ENCODE measurements at places on chromosomes 1 and 21.

DNA sequence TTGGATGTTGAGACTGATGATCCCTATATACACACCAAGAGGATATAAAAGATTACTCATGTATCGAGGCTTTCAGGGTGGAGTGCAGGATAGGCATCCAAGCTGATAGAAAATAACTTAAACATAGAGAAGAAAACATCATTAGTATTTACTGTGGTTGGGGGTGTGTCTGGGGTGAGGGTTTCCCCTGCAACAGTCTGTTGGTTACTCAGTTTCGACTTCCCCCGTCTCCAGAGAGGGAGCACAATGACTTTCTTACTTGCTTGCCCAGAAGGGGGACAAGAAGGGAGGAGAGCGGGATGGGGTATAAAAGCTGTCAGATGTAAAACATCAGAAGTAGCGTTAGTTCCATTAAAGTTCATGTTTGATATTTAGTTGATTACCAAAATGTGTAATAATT is 717.4 kb upstream of the ZP4 start:
- DNase-seq = no peak

DNA sequence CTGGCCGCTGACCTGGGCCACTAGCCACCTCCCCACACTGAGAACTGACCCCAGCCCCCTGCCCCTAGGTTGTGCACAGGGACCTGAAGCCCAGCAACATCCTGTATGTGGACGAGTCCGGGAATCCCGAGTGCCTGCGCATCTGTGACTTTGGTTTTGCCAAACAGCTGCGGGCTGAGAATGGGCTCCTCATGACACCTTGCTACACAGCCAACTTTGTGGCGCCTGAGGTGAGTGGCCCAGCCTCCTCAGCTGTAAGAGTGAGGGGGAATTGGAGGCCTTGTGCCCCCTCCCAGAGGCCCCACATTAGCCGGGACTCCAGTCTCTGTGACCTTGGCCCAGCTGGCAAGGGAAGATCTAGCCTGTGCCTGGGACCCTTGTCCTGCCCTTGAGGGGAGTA is 41.8 kb downstream of the RPS6KA1 start:
- DNase-seq = no peak

DNA sequence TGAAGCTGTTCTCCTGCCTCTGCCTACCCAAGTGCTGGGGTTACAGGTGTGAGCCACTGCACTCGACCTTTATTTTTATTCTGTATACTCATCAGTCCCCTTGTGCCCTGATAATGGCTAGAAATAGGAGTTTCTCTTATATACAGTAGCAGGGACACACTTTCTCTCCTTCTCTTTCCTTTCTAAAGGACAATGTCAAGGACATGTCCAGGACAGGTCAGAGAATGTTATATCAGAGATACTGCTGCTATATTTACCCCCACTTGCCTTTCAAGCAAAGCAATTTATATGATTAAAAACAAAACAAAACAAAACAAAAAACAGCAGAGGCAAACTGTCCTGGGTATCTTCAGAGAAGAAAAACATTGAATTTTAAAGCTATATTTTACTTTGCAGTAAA is 43.2 kb upstream of the LRIG2 start:
- DNase-seq = no peak

DNA sequence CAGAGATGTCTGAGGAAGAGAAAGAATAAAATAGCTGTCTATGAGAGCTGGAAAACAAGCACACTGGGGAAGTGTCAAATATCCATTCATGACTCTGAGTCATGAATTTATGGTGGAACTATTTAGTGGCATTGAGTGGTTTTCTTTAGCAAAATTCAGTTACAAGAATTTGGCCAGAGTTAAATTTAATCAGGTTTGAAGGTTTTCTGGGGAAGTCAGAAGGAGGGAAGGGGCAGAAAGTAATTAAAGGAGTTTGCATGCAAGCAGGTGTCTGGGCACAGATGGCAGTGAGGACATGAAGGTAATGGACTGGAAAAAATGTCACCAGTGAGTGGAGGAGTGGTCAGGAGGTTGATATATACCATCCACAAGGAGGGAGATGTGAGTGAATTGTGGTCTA is 121.9 kb upstream of the IVNS1ABP start:
- DNase-seq = no peak

- no peak for DNase-seq
These were observed 35.4 kb downstream of the ADCY10 start for GRCh38 chr1:167878372-167879160.

DNA sequence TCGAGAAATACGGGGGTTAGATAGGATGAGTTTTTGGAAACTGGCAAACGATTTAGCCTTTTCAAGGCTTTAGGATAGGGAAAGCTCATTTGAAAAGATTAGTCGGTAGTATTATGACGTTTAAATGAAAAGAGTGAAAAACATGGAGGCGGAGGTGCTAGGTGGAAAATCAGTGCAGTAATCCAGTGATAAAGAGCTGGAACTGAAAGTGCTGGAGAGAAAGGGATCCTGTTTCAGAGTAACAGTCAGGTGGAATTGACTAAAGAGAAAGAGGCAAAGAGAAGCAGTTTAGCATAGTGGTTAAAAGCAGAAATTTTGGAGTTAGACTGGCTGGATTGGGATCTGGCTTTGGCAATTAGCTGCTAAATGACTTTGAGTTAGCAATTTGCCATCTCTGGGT is 945 bp downstream of the WDR3 start:
- no peak for DNase-seq

DNA sequence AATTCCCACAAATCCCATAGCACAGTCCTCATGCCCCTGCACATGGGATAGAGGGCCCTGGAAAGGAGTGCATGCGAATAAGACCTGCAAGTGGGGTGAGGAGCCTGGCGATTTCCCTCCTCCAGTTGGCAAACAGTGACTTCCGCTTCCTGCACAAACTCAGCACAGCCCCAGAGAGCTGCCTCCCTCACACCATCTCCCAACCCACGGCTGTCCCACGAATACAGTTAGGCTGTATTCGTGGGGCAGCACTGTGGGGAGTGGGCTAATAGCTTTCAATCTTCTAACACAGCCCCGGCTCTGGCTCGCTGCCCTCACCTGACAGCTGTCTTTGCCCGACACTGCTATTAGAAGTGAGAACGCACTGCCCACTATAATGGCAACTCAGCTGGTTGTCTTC is 28.2 kb upstream of the CNTN2 start:
- no peak for DNase-seq

All from progenitor cell of endocrine pancreas (in vitro differentiated cells).